ENCODE measurements at places on chromosomes 7 and 10.
A peak's percentile ranks its signal among the peaks of the same experiment; 100 is the strongest.

- no peak for DNase-seq
Observed at GRCh38 chr7:157813053-157813452, 476.2 kb downstream of the DNAJB6 start.

- peak; percentile 70 for DNase-seq
Observed at GRCh38 chr10:5305374-5305773, 59.4 kb upstream of the UCN3 start.

DNA sequence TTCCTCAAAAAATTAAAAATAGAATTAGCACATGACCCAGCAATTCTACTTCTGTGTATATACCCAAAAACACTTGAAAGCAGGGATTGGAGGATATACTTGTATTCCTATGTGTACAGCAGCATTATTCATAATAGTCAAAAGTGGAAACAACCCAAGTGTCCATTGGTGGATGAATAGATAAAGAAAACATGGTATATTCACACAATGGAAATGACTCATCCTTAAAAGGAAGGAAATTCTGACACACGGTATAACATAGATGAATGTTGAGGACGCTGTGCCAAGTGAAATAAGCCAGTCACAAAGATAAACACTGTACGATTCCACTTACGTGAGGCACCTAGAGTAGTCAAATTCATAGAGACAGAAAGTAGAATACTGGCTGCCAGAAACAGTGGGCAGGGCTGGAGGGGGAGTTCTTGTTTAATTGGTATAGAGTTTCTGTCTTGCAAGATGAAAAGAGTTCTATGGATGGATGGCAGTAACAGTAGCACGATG lies 26.6 kb upstream of the KAT6B start:
- peak; percentile 89 for DNase-seq

GRCh38 chr7:82364048-82364447 lies 79.5 kb downstream of the CACNA2D1 start:
- DNase-seq = no peak

DNA sequence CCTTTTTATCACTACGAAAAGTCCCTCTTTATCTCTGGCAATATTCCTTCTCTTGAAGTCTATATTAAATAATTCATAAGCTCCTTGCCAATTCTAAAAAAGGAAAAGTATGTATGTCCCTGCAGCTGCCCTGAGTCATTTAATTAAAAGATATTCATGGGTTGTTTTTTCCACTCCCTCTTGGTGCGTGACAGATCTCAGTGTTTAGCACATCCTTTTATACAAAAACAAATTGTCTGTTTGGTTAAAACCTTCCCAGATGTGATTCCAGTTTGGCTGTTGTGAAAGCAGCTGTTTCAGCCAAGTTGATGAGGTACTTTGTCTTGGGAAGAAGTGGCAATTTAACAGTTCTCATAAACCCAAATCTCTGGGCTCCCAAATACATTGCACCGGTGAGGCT lies 33.8 kb upstream of the PRLHR start:
- DNase-seq = peak; percentile 47

GRCh38 chr7:277228-277627 lies 12.7 kb upstream of the FOXL3 start:
- peak; percentile 19 for DNase-seq

DNA sequence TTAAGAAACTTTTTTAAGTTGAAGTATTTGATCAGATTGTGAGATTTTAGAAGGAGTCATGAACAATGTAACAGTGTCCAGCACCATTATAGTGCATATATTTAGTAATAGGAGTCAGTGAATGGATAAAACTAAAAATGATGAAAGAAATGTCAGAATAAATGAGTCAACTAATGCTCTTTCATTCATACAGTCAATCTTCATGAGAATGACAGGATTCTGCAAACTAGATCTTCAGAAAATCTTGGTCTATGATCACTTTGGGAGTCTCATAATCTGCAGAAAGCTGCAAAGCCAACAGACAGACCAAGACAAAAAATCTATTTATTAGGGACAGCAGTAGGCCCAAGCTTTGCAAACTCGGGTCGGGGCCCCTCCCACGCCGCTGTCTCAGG lies 710 bp downstream of the RNLS start:
- no peak for DNase-seq

DNA sequence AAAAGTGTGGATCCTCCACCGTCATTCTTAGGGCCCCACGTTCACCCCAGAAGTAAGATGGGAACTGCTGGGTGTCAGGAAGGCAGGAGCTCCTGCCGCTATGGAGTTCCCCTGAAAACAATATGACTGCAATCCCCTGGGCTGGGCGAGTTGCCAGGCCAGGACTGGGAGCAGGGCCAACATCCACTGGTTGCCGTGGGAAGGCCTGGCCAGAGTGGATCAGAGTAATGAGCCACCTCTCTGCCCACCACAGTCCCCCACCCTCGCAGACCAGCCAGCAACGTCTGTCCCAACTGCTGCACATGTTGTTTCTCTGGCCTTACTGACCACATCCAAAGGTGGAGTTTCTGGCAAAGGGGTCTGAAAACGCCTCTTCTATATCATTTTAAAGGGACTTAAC lies 86.6 kb downstream of the STRA8 start:
- DNase-seq = peak; percentile 67

GRCh38 chr10:76244061-76244686 lies 812.8 kb downstream of the LRMDA start:
- DNase-seq = no peak

DNA sequence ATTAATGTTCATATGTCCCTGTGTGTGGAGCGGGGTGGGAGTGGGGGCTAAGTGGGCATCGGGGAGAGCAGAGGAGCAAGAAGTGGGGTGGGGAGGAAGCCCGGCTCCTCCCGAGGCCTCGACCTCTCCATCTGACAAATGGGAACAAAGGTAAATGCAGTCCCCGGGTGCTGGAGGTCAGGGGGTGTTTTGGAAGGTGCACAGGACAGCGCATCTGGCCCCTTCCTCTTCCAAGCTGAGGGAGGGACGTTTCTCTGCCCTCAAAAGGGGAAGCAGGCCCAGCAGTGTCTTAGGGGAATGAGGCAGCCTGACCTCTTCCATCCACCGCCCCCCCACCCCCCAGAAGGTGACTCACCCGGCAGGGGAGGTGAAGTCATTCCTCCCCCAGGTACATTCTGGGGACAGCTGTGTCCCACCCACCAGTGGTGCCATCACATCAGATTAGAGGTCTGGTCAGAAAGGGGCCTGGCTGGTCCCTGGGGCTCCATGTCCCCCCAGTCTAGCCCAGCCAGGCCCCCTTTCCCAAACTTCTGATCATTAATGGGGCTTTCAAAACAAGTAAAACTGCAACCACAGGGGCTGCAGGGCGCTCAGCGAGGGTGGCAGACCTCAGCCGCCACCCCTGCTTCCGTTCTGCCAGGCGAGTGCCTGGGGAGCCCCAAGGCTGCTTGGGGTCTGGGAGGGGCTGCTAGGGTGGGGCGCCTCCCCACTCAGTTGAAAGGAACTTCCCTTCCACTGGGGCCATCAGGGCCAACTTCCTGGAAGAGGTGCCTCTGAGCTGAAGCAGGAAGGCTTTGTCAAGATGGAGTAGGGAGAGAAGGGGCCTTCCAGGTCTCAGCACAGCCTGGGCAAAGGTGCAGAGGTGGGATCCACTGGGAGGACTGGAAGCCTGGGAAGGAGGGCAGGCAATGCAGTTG lies 10.8 kb downstream of the LFNG start:
- DNase-seq = peak; percentile 29

GRCh38 chr10:112872728-112873127 lies 77.3 kb upstream of the TCF7L2 start:
- no peak for DNase-seq

DNA sequence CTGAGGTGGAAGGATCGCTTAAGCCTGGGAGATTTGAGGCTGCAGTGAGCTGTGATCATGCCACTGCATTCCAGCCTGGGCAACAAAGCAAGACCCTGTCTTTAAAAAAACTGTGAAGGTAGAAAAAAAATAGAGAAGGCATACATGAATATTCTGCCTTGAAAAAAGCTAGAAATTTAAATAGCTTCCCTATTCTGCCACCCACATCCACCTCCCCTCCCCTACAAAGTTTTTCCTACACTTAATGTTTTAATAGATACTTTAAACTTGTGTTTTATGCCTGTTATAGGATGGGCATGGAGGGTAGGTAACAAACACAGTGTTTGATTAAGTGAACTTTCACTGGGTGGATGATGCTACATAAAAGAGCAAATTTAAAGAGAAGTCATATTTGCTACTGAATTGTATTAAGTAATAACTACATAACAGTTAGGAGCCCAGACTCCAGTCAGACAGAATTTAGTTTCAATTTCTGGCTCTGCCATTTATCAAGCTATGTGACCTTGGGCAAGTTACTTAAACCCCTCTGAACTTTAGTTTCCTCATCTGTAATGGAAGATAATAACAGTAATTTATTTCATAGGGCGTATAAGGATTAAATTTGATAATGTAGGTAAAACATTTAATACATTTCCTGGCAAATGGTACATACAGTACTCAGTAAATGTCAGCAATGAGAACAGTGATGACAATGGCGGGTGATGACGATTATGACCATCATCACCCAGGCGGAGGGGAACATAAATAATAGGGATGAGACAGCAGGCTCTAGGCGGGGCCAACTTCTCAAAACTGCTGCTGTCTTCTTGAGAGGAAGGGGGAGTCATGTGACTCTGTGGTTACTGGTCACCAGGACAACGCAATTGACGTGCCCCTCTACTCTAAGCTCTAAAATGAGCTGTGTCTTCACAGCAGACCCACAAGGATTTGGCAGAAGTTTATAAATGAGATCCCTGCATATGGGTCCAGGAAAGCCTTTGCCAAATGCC lies 15.8 kb downstream of the DNMBP start:
- peak; percentile 92 for DNase-seq

DNA sequence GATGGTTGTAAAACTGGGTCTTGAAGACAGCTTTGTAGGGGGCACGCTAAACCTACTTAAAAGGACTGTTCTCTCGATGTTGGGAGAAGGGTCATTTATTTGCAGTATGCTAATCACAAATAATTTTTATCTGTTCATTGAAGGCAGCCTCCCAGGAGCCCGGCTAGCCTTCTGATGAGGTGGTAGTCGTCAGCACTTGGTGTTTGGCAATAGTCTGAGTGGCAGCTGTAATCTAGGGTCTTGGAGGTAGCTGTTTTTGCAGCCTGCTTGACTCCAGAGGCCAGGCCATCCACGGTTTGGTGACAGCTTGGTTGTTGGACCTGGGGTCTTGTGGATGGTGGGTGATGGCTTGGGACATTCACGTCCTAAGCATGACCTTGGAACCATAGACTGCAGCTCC lies 2.2 kb downstream of the GTF2IRD1 start:
- no peak for DNase-seq

- DNase-seq = no peak
Observed at GRCh38 chr10:91860885-91861284, 48.4 kb downstream of the FGFBP3 start.

- DNase-seq = no peak
Observed at GRCh38 chr10:49080071-49080470, 35.3 kb downstream of the VSTM4 start.

DNA sequence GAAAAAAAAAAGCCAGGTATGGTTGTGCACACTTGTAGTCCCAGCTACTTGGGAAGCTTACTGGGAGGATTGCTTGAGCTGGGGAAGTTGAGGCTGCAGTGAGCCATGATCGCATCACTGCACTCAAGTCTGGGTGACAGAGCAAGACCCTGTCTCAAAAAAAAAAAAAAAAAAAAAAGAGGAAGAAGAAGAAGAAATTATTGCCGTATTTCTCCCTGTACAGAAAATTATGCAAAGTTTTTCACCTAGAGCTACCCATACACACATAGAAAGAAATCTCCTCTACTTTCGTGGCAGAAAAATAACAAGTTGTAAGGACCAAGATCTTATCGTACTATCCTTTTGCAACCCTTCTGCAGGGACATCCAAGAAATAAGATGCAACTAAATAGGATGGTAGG lies 25.5 kb downstream of the AKR1B1 start:
- DNase-seq = no peak

GRCh38 chr10:126016156-126016805 lies 119.9 kb downstream of the FANK1 start:
- DNase-seq = no peak

- DNase-seq = no peak
Observed at GRCh38 chr7:138903186-138903820, 77.9 kb downstream of the KIAA1549 start.

- no peak for DNase-seq
Observed at GRCh38 chr7:142690554-142691182, 58.6 kb upstream of the PRSS1 start.

DNA sequence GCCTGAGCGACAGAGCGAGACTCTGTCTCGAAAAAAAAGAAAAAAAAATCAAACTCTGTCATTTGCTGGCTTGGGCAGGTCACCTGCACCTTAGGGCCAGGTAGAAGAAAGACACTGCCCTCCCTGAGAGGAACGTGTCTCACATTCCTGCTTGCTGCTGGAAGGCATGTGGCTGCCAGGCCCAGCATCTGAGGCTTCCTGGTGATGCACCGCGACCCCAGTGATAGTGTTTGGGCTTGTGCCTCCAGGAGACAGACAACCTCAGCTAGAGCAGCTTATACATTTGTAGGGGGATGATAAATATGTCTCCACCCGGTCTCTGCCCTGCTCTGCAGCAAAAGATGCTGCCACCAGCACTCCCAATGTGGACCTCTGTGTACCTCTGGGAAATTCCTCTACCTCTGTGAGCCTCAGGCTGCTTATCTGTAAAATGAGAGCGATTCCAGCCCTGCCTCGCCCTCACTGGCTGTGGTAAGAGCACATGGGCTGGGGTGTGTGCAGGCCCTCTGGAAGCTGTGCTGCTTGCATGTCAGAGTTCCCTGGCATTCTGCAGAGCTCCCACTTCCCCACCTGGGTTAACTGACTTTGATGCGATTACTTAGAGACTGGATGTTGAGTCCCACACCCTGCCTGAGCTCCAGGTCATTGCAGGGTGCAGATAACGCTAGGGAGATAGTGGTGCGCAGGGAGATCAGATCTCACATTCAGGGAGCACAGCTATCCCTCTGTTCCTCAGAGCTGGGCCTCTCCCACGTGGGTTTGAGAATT lies 19.9 kb downstream of the SLC29A3 start:
- DNase-seq = no peak

DNA sequence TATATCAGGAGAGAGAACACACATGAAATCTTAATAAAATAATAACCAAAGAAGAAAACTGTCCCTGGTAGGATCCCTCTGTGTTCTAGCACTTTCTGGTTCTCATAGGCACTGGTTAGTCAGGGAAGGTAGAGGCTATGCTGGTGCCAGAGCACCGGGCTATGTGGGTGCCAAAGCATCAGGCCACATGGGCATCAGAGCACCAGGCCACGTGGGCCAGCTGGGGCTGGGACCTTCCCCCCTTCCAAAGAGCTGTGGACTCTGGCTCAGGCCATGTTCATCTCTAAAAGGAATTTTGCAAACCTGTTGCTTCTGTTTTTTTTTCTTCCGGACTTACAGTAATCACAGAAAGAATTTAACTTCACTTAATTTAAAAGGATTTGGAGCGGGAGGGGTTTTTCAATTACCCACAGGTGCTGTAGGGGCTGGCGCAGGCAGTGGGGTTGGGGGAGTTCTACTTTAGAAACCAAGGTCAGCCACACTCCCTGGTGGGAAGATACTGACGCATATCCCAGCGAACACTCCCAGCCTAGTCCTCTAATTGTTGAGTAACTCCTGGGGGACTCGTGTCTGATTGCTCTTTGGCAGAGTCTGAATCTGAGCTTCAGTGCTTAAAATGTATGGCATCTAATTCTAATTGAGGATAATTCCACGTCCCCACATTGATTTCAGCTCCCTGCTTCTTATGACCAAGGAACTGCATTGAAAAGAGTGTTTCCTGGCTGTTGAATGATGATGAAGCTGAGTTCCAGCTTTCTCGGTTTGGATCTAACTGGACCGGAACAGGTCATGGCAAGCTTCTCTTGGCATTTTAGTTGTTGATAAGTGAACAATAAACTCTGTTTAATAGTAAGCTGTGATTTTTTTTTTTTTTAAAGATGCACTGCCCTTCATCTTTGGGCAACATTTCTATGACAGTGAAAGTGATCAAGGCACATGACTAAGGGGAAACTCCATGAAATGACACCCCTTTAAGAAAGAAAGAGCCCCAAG lies 110.7 kb upstream of the FZD8 start:
- no peak for DNase-seq

All from EH (cell line).